ENCODE measurements at places on chromosomes 6 and 20.

GRCh38 chr6:12648171-12648570 is 68.4 kb upstream of the PHACTR1 start:
- no peak for DNase-seq

DNA sequence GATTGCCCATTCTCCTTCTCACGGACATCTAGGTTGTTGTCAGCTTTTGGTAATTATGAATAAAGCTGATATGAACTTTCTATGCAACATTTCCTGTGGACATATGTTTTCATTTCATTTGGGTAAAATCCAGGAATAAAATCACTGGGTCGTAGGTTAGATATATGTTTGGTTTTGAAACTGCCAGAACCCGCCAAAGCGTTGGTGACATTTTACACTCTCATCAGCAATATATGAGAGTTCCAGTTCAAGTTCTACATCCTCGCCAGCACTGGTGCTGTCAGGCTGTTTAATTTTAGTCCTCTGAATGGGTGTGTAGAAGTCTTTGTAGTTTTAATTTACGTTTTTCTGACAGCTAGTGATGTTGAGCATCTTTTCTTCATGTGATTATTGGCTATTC is 27.5 kb upstream of the LRFN2 start:
- DNase-seq = no peak

GRCh38 chr6:39992861-39993622 is 58.8 kb upstream of the MOCS1 start:
- no peak for DNase-seq

DNA sequence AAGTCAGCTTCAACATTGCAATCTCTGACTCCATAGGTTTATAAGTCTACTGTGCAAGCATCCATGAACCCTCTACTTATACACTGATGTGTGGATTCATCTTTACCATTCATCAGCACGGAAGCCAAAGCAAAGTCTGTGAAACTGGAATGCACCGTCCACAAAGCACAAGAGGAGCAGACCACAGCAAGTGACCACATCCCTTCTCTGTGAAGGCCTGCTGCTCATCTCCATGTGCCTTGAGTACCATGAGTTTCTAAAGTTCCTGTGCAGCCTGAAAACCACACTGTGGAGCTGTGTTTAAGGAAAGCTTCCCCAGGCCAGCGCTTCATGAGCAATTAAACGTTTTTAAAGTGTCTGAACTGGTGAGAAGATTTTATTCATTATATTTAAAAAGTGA is 20.0 kb downstream of the GABRR1 start:
- DNase-seq = no peak

GRCh38 chr6:130681028-130681427 is 146.2 kb upstream of the SMLR1 start:
- DNase-seq = no peak

- no peak for DNase-seq
Observed at GRCh38 chr6:157227202-157228166, 95.8 kb downstream of the TMEM242 start.

- DNase-seq = no peak
Observed at GRCh38 chr6:42618686-42619085, 54.9 kb downstream of the UBR2 start.

GRCh38 chr6:40098774-40099173 is 164.5 kb upstream of the MOCS1 start:
- DNase-seq = no peak

DNA sequence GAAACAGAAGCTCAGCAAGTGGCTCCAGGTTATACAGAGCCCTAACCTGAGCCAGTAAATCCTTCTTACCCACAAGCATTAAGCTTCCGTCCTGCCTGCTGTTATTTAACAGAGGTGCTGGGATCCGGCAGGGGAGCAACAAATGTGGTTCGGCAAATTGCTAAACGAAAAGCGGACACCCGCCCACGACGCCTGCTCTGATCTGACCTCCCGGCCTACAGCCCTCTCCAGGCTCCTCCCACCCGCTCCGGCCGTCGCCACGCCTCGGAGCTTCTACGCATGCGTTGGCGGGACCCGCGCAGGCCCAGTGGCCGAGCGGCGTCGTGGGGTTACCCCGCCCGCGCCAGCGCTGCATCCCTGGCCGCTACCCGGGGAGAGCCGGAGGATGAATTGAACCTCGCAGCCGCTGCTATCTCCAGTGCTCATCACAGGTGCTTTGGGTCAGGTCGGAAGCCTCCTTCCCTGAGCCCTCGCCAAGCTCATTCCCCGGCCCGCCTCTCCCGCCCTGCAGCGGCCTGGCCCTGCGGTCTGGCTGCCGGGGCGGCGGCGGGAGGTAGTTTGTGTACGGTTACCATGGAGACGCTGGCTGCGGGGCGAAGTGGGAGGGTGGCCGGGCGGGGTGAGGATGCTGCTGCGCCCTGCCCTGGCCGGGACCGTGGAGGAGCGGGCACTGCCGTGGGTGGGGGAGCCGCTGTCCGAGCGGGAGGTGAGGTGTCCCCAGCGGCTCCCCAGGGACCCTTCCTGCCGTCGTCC is at the start of gene ARMC2:
ARMC2 (plus strand) TSS at position 307 of the 753 bp plus-strand sequence. CDS start 5,846 bp downstream, outside the sequence.
- peak; percentile 80 for DNase-seq

- peak; percentile 39 for DNase-seq
Observed at GRCh38 chr6:4059115-4059777, 19.7 kb downstream of the FAM217A start.

- DNase-seq = no peak
Observed at GRCh38 chr6:23783901-23784300, 342.1 kb upstream of the NRSN1 start.

- no peak for DNase-seq
Observed at GRCh38 chr6:73942592-73943186, 246.7 kb downstream of the CD109 start.

GRCh38 chr6:24228681-24229255 is 102.8 kb downstream of the NRSN1 start:
- no peak for DNase-seq

DNA sequence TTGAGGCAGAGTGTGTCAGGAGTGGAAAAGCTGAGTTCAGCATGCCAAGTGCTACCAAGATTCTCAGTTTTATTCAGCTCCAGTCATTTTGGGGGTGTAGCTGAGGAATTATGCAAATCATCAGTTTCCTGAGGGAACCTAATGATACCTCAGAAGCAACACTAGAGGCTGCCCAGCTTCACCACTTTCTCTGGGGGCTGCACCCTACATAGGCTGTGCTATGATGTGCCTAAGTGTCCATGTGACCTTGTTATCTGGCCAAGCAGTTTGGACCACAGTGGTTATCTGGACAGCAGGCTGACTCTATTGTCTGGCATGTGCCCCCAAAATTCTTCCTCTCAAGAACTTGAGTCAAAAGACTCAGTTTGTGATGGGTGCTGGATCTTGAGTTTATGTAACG is 374.6 kb upstream of the SYNCRIP start:
- DNase-seq = no peak

GRCh38 chr20:21511485-21511849 is 2.4 kb downstream of the NKX2-2 start:
- DNase-seq = no peak

DNA sequence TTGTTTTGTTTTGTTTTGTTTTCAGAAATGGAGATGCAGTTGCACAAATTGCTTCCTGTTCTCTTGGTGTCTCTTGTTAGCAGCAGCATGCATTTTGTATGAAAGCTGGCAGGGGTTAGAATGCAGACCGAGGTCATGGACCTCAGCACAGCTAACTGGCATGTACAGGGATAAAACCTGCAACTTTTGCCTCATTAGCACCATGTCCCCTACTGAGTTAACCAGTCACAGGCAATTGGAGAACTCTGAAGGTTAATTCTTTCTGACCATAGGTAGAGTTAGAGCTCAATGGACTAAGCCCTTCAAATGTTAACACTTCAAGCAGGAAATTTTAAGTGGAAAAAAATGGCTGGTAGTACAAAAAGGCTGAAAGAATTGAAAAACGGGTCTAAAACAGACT is 377.1 kb downstream of the ADGRB3 start:
- no peak for DNase-seq

DNA sequence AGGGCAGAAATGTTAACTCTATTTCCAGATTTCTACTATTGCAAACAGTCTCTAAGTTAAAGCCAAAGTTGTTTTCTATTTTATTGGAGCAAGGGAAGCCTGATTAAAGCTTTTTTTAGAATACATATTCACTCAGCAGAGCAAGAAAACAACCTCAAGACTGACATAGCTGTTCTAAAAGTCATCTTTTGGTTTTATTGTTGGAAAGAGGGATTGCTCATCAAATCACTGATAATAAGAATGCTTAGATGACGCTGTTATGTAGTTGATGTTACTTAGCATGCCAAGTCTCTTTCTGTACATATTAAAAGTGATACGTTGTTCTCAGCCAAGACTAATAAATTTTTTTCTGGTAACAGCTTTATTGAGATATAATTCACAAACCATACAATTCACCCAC is 172.6 kb upstream of the LAMA2 start:
- DNase-seq = no peak

- no peak for DNase-seq
Observed at GRCh38 chr20:60024245-60024644, 66.0 kb downstream of the CDH26 start.

- no peak for DNase-seq
Observed at GRCh38 chr6:74749211-74750147, 456.4 kb downstream of the COL12A1 start.

- DNase-seq = no peak
Observed at GRCh38 chr6:83884523-83884922, 25.0 kb downstream of the CYB5R4 start.

GRCh38 chr6:112130878-112131277 is 43.5 kb downstream of the FAM229B start:
- DNase-seq = no peak

DNA sequence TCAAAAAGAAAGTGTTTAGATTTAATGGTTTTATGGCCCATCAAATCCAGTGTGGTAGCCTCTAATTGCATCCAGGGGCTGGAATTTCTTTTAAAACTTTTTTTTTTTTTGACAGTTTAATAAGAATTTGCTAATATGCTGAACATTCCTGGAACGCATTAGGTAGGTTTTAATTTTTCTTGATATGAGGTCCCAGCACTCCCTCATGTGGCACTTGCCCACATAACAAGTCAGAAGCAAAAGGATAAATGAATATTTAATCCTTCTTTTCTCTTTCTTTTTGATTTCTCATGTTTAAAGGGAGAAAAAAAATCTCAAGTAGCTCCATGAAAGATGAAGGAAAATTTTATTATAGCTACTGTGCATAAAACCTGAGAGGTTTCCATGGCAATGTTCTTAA is 13.5 kb downstream of the HAO1 start:
- no peak for DNase-seq

DNA sequence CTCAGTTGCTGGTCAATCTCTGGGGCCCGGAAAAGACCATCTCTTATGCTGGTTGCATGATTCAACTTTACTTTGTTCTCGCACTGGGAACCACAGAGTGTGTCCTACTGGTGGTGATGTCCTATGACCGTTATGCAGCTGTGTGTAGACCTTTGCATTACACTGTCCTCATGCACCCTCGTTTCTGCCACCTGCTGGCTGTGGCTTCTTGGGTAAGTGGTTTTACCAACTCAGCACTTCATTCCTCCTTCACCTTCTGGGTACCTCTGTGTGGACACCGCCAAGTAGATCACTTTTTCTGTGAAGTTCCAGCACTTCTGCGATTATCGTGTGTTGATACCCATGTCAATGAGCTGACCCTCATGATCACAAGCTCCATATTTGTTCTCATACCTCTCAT is 4.3 kb downstream of the OR2J3 start:
- DNase-seq = no peak

DNA sequence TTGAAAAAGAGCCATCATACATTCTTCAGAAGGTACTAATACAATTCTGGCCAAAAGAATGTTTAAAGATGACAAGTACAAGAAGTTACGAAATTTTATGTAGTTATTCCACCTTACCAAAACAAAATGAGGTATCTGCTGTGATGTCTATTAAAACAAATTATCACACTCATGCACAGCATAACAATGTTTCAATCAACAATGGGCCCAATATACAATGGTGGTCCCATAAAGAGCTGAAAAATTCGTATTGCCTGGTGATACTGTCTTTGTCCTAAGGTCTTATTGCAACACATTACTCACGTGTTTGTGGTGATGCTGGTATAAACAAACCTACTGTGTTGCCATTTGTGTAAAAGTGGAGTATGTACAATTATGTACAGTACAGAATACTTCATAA is 3.6 kb upstream of the NUP153 start:
- no peak for DNase-seq

GRCh38 chr6:110461376-110461775 is 15.0 kb downstream of the SLC22A16 start:
- DNase-seq = no peak

DNA sequence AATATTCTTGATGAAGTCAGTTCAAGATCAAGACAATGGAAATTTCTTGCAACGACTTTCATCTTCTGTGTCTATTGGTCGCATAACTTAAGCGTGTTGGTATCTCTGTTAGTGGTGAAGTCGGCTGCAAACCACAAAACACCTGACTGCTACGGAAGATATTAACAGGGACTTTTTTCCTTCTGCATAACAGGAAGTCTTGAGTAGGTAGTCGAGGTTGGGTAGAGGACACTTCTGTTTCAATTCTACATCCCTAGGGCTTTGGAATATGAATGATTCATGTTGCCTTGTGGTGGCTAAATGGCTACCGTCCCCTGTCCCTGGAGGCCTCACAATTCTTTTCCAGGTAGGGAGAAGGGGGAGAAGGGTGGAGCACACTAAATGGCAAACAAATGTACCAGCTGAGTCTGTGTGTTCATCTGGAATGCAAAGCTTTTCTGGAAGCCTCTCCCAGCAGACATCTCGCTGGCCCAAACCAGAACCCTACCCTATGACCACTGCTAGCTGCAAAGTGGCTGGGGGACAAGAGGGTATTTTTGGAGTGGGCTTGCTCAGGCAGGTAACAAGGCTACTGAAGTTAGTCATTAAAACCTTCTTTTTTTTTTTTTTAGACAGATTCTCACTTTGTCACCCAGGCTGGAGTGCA is 34.6 kb upstream of the NKX2-2 start:
- no peak for DNase-seq

- DNase-seq = no peak
Observed at GRCh38 chr20:12660918-12661317, 347.9 kb upstream of the SPTLC3 start.

DNA sequence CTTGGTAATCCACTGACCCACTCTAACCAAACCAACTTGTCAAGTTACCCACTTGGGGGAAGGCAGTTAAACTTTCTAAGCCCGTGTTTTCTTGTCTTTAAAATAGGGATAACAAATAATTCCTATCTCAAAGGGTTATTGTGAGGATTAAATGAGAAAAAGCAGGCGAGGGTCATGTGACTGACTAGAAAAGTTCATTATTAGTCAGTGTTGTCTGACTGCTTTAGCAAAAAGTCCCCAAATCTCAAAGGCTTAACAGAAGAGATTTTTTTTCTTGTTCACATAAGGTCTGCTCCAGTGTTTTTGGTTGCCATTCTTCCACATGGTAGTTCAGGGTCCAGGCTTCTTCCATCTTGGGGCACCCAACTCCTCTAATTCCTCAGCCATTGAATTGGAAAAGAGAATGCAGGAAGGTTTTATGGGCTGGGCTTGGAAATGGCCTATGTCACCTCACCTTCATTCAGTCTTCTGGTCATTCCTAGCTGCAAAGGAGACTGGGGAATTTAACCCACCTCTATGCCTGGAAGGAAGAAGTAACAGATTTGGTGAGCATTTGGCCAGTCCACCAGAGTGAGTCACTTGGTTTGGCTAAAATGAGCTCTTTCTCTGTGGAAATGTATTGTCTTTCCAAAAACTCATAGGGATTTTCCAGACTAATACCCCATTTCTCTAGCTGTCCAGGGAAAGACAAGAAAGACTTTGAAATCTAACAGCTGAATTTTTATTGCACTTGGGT is 77.0 kb downstream of the CAP2 start:
- DNase-seq = no peak

GRCh38 chr6:155611742-155612141 is 156.1 kb upstream of the NOX3 start:
- DNase-seq = no peak

Data from stimulated activated CD8-positive, alpha-beta memory T cell treated with anti-CD3 and anti-CD28 coated beads, Interleukin-15, amount 100 ng/mL, for 4 hours (primary cell).